SW480 (cell line): ENCODE measurements at places on chromosomes 1 and 21.
A peak's percentile ranks its signal among the peaks of the same experiment; 100 is the strongest.

- DNase-seq = no peak
Measured at GRCh38 chr1:108152782-108153222, 47.3 kb downstream of the SLC25A24 start.

GRCh38 chr21:31295676-31296075 lies 48.4 kb downstream of the TIAM1 start:
- DNase-seq = no peak

DNA sequence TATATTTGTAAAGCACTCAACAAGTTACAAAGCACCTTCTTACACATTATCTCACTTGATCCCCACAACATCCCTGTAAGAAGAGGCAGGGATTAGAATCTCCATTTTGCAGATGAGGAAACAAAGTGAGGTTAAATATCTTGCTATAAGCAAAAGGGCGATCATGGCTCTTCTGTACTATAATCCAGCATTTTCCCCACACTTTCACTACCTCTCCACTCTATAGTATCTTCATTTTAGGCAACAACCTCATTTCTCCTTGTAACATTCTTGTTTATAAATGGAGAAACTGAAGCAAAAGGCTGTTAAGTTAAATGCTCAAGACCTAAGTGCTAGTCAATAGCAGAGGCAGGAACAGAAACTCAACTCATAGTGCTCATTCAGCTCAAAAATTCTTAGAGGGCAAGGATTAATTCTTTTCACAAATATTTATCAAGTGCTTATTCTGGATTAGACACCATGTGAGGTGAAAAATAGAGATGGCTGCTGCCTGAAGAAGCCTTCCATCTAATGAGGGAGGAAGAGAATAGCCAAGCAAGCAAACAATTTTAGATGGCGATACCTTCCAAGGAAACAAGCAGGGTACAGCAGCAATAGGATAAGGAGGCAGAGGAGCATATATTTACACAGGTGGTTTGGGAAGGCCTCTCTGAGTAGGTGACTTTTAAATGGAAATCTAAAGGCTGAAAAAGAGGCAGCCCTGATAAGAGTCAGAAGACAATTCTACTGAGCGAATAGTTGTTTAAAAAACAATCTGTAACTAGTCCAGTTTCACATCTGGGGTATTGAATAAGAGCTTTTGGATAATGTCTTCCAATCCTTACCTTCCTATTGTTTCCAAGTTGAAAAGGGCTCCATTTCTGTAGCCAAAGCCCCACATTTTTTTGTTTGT lies 3.5 kb downstream of the ERRFI1 start:
- no peak for DNase-seq

GRCh38 chr21:44466351-44466954 lies 11.1 kb downstream of the LRRC3 start:
- no peak for DNase-seq

DNA sequence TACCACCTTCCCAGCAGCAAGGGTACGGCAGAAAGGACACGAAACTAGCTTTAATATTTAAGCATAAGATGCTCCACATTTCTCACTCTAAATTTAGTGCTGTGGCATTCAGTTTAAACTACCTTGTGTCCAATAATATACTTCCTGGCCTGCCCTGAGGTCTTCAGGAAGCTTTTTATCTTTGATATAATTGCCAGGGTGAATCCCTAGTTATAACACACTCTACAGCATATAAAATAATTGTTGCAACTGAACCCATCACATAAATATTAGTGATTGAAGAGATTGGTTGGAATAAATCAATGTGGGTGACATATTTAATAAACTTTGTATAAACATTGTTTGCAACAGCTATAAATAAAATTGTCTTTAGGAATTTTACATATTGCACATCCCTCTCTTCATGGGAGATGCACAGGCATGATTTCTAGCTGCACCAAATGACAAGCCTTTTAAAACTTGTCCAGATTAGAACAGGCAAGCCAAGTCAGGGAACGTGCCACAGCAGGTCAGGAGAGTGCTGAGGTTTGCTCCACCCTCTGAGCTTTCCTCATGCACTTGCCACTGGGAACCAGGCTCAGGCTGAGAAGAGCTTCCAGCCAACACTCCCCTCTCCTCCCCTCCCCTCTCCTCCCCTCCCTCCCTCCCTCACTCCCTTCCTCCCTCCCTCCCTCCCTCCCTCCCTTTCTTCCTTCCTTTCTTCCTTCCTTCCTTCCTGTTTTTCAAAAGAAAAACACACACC lies 623.2 kb upstream of the PKN2 start:
- DNase-seq = no peak

DNA sequence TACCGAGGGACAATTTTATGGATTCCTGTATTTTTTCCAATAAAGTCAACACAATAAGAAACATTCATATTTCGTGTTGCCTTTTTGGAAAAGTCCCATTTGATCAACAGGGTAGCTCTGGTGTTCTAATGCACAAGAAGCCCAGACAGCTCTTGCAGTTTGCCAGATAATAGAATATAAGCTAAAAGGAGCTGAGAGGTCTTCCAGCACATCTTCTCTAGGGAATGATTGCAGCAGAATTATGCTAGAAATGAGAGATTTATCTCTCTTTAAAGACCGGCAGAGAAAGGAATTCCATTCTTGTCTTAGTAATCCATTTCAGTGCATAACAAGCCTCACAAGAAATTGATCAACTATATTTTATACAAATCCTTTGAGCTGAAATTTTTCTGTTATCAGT lies 25.0 kb upstream of the DDX59 start:
- no peak for DNase-seq

DNA sequence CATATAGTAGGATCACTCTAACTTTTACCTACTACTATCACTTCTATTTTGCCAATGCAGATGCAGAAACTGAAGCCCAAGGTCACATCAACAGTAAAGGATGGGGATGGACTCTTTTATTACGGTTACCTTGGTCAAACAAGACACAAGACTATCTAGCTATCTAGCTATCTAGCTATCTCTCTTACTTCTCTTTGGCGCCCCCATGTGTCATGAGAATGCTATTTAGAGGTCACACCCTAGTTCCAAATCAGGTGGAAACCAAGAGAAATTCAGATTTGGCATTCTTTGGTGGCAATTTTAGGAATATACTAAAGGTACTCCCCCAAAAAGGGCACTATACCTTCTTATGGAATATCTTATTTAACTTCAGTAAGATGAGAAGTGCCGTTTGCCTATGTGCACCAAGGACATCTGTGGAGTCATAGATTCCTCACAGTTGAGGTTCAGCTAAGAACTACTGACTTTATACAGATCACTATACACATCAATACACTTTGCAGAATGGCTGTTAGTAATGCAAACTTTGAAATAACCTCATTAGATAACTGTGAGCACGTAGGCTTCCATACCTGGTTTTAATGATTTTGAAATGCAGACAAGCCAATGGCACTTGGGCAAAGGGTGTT lies 6.7 kb downstream of the ZNF648 start:
- DNase-seq = peak; percentile 48

DNA sequence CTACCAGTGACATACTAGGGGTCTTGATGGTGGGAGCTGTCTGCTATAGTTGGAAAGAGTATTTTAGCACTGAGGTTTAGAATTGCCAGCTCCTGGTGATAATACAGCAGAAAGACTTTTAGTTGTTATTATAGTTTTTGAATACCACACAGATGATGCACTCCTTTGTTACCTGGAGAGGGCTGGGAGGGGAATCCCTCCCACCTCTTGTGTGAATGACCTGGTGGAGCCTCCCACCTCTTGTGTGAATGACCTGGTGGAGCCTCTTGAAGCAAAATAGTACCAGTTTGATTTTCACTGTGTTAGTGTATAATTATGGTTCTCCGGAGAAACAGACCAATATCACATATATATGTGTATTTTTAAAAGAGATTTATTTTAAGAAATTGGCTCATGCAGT lies 3.3 kb downstream of the DISP1 start:
- DNase-seq = no peak

DNA sequence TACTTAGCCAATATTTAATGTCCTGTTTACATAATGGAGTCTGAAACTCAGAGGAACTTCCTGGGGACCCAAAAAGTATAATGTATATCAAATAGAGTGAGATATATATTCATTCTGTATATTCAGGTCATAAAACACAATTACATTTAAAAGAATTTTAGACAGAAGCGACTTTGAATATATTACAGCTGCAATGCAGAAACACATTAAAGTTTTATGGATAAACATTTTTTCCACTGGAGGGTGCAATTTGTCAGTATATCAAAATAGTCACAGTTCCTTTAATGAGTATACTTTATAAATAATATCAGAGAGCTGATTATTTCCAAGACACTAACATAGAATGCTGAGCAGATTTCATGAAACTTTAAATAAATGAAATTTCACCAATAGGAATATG lies 43.9 kb upstream of the CRB1 start:
- DNase-seq = no peak

GRCh38 chr1:47592296-47593012 lies 154.6 kb downstream of the FOXD2 start:
- peak; percentile 11 for DNase-seq

GRCh38 chr1:246020211-246020954 lies 486.7 kb downstream of the SMYD3 start:
- no peak for DNase-seq

DNA sequence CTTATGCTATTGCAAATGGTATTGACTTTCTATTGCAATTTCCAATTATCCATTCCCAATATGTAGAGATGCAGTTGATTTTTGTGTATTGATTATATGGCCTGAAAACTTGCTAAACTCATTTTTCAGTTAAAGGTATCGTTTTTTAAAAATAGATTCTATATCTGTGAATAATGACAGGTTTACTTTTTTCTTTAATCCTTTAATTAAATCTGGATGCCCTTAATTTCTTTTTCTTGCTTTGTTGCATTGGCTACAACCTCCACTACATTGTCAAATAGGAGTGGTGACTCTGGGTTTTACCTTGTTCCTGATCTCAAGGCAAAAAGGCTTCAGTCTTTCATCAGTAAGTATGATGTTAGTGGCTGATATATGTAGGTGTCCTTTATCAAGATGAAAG lies 522.4 kb downstream of the MATN1 start:
- no peak for DNase-seq

DNA sequence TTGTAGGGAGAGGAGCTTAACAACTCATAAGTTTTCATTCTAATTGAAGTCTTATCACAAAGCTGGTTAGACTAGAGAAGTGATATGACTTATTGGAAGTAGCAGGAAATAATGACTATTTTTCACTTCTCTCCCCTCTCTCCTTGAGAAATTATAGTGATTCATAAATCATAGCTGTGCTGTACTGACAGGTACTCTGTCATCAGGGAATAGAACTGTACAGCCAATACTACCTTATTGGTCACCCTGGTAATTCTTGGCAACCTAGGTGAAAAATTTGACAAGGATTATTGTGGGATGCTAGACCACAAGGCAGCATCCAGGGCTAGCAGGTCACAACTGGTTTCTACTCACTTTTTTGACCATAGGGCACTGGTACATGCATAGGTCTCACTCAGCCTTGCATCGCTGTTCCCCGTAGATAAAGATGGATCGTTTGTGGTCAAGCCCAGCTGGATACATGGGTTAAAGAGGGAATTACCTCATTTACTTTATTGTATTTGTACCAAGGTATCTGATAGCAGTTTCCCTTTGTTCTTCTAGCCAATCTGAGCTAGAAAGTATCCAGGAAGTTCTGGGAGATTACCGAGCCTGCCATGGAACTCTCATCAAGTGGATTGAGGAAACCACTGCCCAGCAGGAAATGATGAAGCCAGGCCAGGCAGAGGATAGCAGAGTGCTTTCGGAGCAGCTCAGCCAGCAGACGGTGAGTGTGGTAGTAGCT lies 113.6 kb downstream of the MACF1 start:
- no peak for DNase-seq

DNA sequence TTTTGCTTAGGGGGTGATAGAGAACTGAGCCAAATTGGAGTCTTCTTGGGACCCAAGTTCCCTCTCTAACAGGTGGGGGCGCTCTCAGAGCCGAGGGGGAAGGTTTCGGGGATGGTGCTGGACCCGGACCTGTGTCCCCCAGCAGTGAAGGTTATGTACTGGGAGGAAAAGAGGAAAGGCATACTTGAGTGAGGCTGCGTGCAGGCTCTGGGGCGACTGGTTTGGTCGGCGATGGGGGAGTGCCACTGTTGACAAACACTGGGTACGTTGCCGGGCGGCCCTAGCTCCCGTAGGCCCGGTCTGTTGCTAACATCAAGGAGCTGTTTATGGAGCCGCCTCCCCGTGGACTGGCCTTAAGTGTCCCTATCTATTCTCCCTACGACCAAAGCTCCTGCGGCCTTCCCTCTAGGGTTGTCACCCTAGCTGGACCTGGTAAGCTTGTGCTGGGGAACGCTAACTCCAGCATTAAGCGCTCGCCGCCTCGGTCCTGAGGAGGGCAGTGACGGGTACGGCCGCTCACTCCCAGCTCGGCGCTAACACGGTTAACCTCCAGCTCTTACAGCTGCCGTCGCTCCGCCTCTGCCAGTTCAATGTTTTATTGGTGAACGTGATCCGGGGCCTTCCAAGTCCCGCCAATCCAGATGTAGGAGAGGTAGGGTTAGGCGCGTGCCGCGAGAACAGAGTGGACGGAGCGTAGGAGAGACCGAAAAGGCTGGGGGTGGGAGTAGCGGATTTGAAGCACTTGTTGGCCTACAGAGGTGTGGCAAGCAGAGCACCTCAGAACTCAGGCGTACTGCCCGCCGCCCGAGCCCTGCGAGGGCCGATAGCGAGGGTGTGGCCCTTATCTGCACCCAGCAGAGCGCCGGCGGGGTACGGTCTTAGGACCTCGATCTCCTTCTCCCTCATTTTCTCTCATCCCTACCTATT lies at the start of gene PPOX:
TSS of gene PPOX (plus strand) at position 685 of the 927 bp plus-strand sequence. CDS start 422 bp downstream, outside the sequence.
- DNase-seq = peak; percentile 98

GRCh38 chr1:29230204-29230552 lies 556 bp downstream of the MECR start:
- DNase-seq = no peak

- DNase-seq = no peak
Measured at GRCh38 chr1:30712583-30712982, 10.8 kb downstream of the MATN1 start.

- peak; percentile 7 for DNase-seq
Measured at GRCh38 chr1:211711315-211711705, 35.9 kb upstream of the NEK2 start.

GRCh38 chr21:14877581-14878228 lies 187.1 kb downstream of the NRIP1 start:
- peak; percentile 32 for DNase-seq

DNA sequence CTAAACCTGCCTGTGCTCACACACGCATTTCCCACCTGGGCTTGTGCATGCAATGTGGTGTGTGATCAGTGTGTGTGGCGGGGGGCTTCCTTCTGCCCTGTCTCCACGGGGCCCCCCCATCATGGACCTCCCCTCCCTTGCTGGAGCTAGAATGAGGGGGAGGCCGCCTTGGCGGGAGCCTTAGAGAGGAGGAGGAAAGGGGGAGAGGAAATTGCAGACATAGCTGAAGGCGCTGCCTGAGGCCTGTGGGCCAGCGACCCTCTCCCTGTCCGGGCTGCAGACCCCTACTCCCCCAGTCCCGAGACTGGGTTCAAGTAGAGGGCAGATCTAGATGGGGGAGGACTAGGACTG lies 883 bp upstream of the EVA1B start:
- no peak for DNase-seq

DNA sequence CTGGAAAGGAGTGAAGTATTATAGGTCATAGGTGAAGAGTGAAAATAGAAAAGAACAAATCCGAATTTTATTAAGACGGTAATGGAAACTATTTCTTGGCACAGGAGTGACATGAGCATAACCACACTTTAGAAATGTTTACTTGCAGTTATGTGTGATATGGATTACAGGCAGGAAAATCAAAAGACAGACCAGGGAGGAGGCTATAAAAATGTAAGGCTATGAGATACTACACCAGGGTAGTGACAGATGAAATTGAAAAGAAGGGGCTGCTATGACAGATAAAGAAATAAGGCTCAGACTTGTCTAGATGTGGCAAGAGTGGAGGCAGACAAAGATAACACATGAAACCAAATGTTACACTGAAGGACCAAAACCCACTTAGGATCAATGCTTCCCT lies 31.7 kb downstream of the GPATCH2 start:
- no peak for DNase-seq

- DNase-seq = peak; percentile 38
Measured at GRCh38 chr1:183467687-183468086, 4.6 kb upstream of the SMG7 start.
